IMR-90 (cell line): ENCODE measurements at places on chromosomes 3 and 15. TPM values are rescaled to one million over a fixed set of nuclear protein-coding genes. Genes with fewer than 3 reads are reported as not detected.

The CACNA2D3 gene
- polyA plus RNA-seq, result 0.41 and 0.50 TPM in 2 replicates

The AEN gene
- polyA plus RNA-seq, result 48.6 and 55.4 TPM in 2 replicates

The CFAP92 gene
- polyA plus RNA-seq, result not detected in 2 replicates

The PPP1R14D gene
- not detected in 2 replicates for polyA plus RNA-seq

The TGM4 gene
- 0.03 and 0.10 TPM in 2 replicates for polyA plus RNA-seq

The CHRFAM7A gene
- not detected in 2 replicates for polyA plus RNA-seq

The ZNF660 gene
- polyA plus RNA-seq, result 0.59 and 0.70 TPM in 2 replicates

The ZIC4 gene
- polyA plus RNA-seq, result not detected in 2 replicates

The MYH15 gene
- 0.09 and 0.10 TPM in 2 replicates for polyA plus RNA-seq

The CSPG4 gene
- 28.4 and 35.6 TPM in 2 replicates for polyA plus RNA-seq

The TTC21A gene
- polyA plus RNA-seq, result 1.6 and 1.8 TPM in 2 replicates

The GOLGA8H gene
- polyA plus RNA-seq, result not detected in 2 replicates

The HRG gene
- polyA plus RNA-seq, result not detected in 2 replicates

The CFAP20DC gene
- polyA plus RNA-seq, result 0.96 and 1.2 TPM in 2 replicates

The SNTN gene
- polyA plus RNA-seq, result not detected in 2 replicates

The LRRC34 gene
- 0.60 and 0.91 TPM in 2 replicates for polyA plus RNA-seq

The SLC12A6 gene
- polyA plus RNA-seq, result 6.9 and 7.7 TPM in 2 replicates

The OR5K2 gene
- polyA plus RNA-seq, result not detected in 2 replicates
